SJCRH30 (cell line): ENCODE measurements at places on chromosomes 7 and 10.

DNA sequence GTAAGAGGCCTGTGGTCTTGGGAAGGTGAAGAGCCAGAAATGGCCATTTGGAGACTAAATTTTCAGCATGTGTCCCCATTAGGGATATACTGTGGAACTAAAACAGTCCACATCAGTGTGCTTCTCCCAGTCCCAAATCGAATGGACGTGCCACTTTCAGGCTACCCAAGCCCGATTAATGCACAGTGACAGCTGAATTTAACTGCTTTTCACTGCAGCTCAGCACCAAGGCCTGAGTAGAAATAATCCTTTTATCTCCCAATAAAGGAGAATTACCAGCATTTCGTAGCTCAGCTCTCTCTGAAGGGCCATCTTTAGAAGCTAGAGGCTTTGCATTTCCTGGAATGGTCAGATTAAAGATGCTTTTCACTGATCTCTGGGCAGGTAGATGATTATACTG is 183.3 kb downstream of the NPSR1 start:
- no peak for DNase-seq

- no peak for DNase-seq
These were observed 743 bp upstream of the PYROXD2 start for GRCh38 chr10:98415731-98416119.

- no peak for DNase-seq
These were observed 586.6 kb downstream of the GALNT17 start for GRCh38 chr7:71718563-71718962.

- peak; percentile 94 for DNase-seq
These were observed 16.1 kb downstream of the COL26A1 start for GRCh38 chr7:101378751-101379174.

DNA sequence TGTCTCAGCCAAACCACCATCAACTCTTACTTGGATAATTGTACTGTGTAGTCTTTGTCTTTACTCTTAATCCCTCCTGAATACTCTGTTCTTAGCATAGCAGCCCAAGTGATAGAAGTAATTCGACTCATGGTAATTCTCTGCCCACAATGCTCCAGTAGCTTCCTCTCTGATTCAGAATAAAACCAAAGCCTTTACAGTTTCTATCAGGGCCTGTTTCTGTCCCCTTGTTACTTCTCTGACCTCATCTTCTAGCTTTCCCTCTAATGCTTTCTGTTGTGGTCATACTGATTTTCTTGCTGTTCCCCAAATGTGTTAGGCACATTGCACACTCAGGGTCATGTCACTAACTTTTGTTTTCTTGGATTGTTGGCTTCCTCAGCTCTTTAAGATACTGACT is 8.0 kb downstream of the ZNF518A start:
- DNase-seq: no peak

GRCh38 chr10:78634389-78634815 is 434.4 kb upstream of the ZMIZ1 start:
- no peak for DNase-seq

DNA sequence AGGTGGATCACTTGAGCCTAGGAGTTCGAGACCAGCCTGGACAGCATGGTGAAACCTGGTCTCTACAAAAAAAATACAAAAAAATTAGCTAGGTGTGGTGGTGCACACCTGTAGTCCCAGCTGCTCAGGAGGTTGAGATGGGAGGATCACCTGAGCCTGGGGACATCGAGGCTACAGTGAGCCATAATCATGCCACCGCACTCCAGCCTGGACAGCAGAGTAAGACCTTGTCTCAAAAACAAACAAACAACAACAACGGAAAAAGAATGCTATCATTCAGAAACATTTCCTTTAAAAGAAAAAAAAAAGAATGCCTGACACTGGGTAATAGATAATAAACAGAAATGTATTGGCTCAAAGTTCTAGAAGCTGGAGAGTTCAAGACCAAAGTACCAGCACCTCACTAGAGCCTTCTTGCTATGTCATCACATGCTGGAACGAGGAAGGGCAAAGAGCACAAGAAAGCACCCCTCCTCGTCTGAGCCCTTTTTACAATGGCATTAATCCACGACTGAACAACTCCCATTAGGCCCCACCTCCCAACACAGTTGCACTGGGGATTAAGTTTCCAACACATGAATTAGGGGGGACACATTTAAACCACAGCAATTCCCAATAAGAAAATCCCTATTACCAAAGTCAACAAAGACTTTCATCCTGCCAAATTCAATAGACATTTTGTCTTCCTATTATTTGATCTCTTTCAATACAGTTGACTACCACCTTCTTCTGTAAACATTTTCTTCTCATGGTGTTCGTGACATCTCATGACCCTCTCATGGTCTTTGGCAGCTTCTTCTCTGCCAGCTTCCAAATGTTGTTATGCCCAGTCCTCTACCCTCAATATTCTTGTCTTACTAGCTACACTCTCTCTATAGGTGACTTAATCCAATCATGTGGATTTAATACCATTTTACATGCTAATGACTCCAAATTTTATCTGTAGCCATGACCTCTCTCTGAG is 20.0 kb downstream of the AKR1D1 start:
- no peak for DNase-seq

DNA sequence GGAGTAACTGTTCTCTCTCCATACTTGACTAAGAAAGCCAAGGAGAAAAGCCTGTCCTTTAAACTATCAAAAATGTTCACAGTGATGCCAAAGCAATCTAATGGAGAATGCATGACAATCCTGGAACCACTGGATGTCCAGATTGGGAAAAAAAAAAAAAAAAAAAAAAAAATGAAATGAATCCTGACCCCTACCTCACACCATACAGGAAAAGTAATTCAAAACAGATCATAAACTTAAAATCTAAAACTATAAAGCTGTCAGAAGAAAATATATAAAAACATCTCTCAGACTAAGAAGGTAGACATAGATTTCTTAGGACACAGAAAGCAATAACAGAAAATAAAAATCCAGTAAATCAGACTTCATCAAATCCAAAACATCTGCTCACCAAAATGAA is 18.4 kb downstream of the FBXW4 start:
- DNase-seq: peak; percentile 28

DNA sequence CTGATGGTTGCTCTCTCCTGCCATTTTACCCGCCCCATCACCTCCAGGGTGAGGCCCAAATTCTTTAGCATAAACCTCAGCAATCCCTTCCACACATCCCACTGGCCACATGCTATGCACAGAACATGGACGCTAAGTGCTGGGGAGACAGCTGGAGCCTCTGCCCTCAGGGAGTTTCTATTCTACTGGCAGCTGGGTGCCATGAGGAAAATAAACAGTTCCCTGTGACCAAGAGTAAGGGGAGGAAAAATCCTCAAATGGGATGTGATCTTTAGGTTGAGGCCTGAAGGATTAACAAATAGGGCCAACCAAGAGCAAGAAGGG is 1.2 kb downstream of the PARP12 start:
- no peak for DNase-seq

DNA sequence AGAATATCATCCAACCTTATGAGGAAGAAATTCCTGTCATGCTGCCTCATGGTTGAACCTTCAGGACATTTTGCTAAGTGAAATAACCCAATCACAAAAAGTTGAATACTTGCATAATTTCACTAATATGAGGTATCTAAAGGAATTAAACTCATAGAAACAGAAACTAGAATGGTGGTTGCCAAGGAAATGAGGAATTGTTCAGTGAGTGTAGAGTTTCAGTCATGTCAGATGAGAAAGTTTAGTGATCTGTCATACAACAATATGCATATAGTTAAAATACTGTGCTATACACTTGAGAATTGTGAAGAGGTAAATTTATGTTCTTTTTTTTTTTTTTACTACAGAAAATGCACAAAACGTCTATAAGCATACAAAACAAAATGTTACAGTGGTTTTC is 60.7 kb downstream of the R3HCC1L start:
- DNase-seq: no peak

DNA sequence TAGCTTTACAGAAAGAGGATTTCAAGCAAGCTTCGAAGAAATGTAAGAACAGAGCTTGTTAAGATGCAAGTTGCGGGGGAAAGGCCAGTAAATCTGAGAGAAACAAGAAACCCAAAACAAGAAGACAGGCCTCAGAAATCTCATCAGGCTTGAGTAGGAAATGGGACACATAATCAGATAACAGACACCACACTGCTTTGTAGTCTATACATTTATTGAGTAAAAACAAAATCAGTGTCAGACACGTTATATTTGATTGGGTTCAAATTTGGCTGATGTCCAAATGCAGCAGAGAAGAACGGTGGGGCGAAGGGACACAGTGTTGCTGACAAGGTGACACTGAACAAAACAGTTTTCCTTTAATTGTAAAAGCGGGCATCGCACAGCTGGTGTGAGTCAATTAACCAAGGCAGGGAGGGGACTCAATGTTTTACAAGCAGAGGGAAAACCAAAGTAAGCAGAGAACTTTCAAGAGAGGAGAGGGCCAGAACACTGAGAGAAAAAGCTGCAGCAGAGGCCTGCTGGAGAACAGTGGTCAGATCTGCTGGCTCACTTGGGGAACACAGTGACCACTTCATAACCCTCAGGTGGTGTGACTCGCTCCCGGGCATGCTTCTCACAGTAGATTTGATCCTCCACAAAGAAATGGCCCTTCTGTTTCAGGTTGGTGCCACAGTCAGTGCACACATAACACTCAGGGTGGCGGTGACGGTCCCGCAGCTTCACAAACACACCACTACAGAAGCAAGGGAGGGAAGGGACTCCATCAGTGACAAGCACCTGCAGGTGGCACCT is 43.5 kb downstream of the ACSM6 start:
- no peak for DNase-seq

- DNase-seq: no peak
These were observed 421.9 kb downstream of the PTPRN2 start for GRCh38 chr7:158165711-158166110.

DNA sequence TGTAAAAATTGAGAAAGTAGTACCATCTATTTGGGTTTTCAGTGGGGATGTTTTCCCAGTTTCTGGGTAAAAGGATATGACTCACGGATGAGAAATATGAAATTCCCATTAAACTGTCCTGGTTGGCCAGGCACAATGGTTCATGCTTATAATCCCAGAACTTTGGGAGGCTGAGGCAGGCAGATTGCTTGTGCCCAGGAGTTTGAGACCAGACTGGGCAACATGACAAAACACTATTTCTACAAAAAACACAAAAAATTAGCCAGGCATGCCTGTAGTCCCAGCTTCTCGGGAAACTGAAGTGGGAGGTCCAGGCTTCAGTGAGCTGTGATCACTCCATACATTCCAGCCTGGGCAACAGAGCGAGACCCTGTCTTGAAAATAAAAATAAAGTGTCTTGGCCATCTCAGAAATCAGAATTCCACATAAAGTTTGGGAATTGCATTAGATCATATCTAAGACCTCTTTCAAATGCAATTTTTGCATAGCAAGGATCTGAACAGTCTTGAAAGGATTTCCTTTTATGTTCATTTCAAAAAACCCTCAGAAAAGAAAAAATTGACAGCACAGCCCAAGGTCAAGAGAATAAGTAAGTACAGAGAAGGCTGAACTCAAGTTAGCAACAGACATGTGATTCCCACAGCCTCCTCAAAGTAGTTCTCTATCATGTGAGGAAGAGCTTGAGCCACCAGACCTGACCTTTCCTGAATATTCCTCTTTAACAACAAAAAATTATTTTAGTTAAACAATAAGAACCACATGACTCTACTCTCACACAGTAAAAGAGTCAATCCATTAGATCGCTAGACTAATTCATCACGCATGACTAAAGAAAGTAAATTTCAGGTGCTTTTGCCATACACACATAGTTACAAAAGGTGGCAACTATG is 141.5 kb upstream of the CAV2 start:
- no peak for DNase-seq

GRCh38 chr7:98866765-98867164 is 3.0 kb downstream of the TMEM130 start:
- no peak for DNase-seq

DNA sequence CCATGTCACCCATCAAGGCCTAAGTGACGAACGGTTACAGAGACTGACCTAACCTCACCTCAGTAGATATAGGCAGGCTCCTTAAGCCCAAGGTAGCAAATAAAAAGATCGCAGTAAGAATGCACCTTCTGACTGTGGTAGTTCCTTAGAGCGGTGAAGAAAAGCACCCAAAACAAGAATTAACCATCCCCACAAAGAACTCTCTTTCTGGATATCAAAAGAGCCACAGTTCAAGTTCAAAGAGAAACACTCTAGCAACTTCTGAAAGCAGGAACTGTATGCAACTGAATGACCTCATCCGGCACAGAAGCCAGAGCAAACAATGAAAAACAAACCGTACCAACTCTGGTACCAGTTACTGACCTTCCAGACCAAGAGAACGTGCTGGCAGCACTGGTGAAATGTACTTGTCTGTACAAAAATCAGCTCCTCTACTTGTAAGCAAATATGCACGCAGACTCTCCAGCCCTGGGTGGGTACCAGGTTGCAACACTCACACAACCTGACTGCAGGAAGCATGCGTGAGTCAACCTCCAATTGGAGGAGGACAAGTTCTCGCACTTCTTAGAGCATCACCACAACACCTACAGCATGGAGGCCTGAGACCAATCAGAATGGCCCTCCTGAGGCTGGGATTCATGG is 202.7 kb downstream of the FAM107B start:
- DNase-seq: no peak

- DNase-seq: no peak
These were observed 471.6 kb downstream of the SH2D4B start for GRCh38 chr10:81009296-81009695.

DNA sequence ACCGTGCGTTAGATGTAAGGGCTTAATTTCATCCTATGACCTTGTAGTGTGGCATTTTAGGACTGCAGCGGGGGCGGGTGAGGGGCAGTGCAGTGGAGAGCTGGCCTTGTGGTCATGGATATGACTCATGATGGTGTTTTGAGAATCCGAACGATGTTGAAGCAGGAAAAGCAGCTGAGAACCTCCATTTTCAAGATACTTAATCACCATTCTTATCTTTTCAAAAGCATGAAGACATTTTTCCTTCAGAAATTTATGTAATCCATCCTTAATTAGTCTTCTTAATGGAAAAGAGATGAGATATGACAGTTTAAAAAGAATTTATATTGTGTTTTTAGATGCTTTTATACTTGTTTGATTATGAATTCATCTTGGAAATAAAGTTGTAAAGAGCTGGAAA is 9.6 kb downstream of the ATP5F1C start:
- peak; percentile 42 for DNase-seq
